G401 (cell line): ENCODE measurements at places on chromosomes 12 and 14. TPM values are rescaled to one million over a fixed set of nuclear protein-coding genes. Genes with fewer than 3 reads are reported as not detected.

The TAS2R9 gene
- total RNA-seq, result not detected in 2 replicates

The CLEC12A gene
- total RNA-seq, result not detected in 2 replicates

The AQP2 gene
- total RNA-seq, result not detected in 2 replicates

The COCH gene
- 0.07 and 0.31 TPM in 2 replicates for total RNA-seq

The FSCB gene
- total RNA-seq, result not detected in 2 replicates

The RD3L gene
- total RNA-seq, result not detected in 2 replicates

The C14orf132 gene
- total RNA-seq, result 0.37 and 2.6 TPM in 2 replicates

The ANO4 gene
- total RNA-seq, result not detected in 2 replicates

The COPS7A gene
- 47.0 and 47.6 TPM in 2 replicates for total RNA-seq

The CCDC38 gene
- not detected in 2 replicates for total RNA-seq
